Fibroblast of skin of back (primary cell): ENCODE measurements at places on chromosomes 3 and 15.
A peak's percentile ranks its signal among the peaks of the same experiment; 100 is the strongest.

DNA sequence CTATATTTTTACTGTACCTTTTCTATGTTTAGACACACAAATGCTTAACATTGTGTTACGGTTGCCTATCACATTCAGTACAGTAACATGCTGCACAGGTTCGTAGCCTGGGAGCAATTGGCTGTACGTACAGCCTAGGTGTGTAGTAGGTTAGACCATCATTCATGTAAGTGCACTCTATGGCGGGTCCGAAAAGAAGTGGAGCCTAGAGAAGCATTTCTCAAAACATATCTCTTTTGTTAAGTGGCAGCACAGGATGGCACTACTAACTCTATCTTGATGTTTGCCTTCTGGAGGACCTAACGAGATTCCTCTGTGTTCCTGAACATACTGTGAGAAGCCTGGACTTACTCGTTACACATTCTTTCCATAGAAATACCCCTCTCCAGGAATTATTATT lies 132.3 kb upstream of the ADPGK start:
- DNase-seq: no peak

DNA sequence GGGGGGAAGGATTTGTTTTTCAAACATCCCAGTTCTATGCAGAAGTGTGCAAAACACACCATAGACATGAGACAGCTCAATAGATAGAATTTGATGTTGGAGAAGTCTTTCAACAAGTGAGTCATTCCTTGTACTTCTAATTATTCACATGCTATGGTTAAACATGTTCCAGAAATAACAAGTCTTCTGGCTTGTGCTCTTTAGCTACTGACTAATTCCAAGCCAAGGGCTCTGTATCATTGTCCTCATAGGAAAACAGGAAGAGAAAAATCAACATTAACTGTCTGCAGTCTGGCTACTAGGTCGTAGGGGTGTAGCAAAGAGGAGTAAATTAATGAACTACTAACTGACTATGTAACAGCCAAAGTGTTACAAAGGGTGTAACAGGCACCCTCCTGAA lies 25.8 kb downstream of the LDHAL6B start:
- peak; percentile 96 for DNase-seq

DNA sequence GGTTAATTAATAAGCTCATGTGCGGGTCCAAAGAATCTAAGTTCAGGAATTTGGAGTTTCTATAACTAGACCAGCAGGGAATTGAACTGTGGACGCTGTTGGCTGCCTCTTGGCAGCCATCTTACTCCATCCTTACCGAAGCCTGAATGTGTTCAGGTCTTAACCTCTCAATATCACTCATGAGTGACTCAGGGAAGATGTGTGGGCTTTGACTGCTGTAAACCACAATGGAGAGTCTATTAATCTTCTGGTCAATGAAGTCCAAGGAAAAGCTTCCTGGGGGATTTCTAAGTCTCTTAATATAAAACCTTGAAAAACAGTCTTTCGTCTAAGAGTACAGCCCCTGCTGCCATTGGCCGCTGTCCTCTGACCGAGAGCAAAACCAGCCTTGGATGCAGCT lies 46.7 kb upstream of the OXTR start:
- DNase-seq: no peak

- no peak for DNase-seq
Measured at GRCh38 chr3:39189150-39189958, 3.0 kb downstream of the XIRP1 start.

DNA sequence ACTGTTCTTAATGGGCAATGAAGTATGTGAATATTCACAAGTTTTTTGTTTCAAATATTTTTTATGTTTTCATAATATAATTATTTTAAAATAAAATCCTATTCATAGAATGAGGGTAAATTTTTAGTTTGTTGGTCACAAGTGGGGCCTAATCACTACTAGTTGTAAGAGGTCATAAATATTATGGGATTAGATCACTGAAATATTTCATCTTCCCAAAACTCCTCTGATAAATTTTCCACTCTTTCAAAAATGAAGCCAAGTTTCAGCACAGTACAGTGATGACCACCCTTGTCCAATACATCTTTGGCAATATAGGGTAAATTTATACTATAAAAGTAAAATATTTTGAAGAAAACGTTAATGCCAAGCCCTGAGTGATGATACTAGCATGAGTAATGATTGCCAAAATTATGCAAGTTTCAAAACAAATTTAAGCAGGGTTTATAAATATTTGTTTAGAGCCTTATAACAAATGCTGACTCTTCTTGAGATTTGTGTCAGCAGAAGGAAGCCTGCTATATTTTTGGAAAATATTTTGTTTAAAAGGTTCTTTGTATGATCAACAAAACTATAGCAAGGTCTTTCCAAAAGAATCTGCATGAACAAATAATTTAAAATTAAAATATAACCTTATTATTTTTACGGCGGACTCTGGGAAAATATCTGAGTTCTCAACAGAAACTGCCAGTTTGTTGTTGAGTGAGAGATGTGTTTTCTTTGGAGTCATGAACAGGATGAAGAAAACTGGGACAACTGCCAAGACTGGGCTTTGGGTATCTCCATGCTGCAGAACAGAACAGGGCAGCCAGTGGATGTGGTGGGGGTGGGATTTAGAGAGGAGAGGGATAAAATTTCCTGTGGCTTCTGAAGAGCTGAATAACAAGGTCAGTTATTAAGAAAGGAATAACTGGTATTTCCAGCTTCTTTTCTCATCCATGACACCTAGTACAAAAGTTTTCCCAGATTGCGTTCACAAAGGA lies 17.9 kb upstream of the TM4SF1 start:
- peak; percentile 91 for DNase-seq

DNA sequence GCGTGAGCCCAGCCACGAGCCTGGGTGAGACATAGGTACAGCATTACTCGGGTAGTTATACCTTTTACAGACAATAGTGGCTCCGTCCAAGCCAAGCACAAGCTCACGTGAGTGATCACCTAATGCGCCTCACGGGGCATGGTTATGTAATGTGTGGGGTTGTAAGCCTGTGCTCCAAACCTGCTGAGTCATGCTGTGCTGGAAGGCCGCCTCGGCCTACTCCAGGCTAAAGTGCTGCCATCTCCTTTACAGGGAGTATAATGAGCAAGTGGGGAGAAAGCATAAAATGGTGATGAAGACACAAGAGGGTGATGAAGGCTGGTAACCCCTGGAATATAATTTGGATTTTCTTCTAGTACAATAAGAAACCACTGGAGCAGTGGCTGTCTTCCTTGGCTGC lies 175.8 kb upstream of the STT3B start:
- DNase-seq: no peak

- DNase-seq: no peak
Measured at GRCh38 chr3:97189835-97190234, 375.4 kb downstream of the EPHA6 start.

GRCh38 chr3:140250945-140251344 lies 316.0 kb downstream of the CLSTN2 start:
- no peak for DNase-seq

DNA sequence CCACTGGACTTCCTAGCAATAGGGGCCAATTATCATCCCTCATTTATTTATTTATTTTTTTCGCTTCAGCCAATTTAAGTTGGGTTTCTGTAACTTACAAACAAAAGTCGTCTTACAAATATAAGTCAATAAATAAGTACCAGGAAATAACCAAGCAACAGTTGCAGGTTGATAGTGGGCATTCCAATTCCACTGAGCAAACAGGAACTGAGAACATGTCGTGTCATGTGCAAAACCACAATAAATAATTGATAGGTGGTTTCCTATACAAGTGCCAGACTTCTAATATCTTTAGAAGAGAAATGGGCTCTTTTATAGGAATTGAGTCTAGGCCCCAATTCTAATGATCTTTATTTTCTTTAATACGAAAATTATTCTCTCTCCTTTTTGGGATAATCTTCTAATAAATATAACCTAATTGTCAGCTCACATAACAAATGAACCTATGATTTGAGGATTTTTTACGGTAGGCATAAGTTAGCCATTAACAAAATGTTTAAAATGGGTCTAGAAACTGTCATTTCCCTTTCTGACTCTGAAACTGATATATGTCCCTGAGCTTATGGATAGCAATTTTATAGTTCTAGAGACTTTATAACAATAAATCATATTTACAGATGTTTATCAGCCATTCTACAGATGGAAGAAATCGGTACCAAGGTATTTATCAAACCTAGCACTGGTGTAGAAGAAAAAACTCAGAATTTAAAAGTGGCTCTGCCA lies 571.8 kb downstream of the FOXP1 start:
- DNase-seq: no peak

- DNase-seq: no peak
Measured at GRCh38 chr3:141174674-141175073, 57.0 kb upstream of the PXYLP1 start.

DNA sequence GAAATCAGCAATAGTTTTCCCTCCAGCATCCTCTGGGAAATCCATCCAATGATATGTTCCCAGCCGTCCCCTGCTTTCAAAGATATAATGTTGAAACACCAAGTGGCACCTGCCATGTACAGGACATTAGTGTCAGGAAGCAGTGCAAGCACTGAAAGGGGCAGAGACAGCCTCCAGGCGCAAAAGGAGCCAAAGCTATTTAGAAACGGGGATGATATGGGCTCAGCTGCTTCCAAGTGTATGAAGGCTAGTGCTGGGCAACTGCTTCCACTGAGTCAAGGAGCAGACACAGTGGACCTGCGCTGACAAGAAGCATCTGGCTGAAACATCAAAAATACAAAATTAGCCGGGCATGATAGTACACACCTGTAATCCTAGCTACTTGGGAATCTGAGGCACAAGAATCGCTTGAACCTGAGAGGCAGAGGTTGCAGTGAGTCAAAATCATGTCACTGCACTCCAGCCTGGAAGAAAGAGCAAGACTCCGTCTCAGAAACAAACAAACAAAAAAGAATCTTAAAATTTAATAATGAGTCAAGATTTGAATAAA lies 119.7 kb downstream of the AQP9 start:
- no peak for DNase-seq

GRCh38 chr3:125147491-125147820 lies 65.1 kb downstream of the SLC12A8 start:
- DNase-seq: no peak

DNA sequence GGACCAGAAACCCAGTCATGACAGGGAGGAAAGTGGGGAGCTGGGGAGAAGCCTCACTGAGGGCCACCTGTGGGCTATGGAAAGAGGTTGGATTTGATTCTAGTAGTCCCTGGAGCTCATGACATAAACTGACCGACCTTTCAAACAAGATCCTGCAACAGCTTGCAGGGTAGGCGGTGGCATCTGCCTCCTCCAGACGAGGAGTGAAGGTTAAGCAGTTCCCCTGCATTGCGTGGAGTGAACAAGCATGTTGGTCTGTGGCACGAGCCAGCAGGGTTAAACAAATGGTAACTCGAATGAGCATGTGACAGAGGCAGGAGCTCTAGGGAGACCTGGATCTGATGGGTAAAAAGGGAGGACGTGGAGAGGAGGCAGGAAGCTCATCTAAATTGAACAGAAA lies 12.7 kb downstream of the TGM4 start:
- no peak for DNase-seq

DNA sequence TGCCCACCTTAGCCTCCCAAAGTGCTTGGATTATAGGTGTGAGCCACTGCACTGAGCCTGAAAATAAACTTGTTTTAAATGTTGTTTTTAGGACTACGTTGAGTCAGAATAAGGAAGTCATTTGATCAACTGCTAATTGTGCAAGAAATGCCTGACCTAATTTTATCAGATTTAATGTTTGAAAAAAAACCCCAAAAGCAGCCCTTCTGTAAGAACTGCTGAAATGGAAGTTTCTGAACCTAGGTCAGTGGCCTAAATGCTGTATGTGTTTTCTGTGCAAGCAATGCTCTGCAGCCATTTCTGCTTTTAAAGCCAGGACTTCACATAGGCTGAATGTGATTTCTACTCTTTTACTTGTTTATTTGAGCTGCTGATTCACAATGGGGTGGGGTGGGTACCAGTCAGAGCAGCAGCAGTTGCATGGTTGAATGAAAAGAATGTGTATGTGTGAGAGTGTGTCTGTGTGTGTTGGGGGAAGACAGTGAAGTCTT lies 6.6 kb downstream of the GPX1 start:
- peak; percentile 91 for DNase-seq

GRCh38 chr15:63197626-63198025 lies 8.2 kb downstream of the RAB8B start:
- DNase-seq: no peak
